ENCODE measurements at places on chromosomes 5 and 9. TPM values are rescaled to one million over a fixed set of nuclear protein-coding genes. Genes with fewer than 3 reads are reported as not detected.

Gene PCDHB9
- total RNA-seq: 19.8 TPM

DNA sequence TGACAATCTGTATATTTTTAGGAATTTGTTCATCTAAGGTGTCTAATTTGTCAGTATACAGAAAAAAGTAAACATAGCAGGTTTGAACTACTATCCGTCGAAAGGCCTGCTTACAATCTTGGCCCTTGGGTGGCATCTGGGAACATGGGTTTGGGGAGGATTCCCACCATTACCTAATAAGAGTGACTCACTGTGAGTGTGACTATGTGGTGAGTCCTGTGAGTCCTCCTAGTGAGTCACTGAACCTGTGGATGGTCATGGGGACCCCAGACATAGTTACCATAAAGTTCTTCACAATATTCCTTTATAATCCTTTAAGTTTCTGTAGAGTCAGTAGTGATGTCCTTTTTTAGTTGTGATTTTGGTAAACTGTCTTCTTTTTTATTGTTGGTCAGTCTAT, 37.0 kb downstream of the RNF130 start:
- H3K4me1 ChIP-seq: no peaks in the 10 kb centered on the region
- H3K36me3 ChIP-seq: peaks cover 4% of the 10 kb centered on the region
- H3K27ac ChIP-seq: no peak overlapping the region
- no peak overlapping the region for H3K4me3 ChIP-seq

- H3K4me1 ChIP-seq: no peaks in the 10 kb centered on the region
- no peak overlapping the region for H3K27ac ChIP-seq
- H3K27me3 ChIP-seq: no peaks in the 10 kb centered on the region
- no peak for DNase-seq
- no peaks in the 10 kb centered on the region for H3K36me3 ChIP-seq
Observed at GRCh38 chr9:111731928-111732327, 62.8 kb downstream of the SHOC1 start.

DNA sequence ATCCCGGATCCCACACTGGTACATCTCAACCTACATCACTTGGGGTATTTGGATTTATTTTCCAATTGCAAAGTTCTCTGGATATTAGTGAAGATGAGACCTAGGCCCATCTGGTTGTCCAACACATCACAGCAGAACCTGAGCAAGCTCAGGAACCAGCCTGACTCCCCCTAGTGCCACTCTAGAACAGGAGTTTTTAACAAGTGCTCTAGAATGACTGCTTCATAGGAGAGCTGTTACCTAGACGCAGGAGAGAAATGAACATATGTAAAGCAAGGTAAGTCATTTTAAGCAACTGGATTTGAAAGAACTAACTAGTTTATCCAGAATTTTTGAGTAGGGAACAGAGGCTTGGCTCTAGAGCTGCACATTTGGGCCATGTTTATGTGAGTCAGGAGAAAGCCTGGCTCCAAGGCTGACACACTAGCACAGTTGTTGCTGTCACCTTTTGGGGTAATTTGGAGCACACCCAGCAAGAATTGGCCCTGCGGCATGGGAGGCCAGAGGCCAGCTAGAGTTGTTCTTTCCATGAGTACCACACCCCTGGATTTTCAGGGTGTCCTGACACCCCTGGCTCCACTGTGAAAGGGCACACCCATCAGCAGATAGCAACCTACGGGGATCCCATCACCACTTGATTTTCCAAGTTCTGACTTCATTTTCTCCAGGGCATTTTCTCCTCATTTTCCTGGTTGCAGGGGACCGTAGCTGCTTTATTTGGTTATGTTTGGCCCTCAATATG, 110.9 kb upstream of the LPAR1 start:
- H3K27me3 ChIP-seq: no peaks in the 10 kb centered on the region
- no peaks in the 10 kb centered on the region for H3K36me3 ChIP-seq
- no peak for DNase-seq
- no peak overlapping the region for H3K4me3 ChIP-seq
- no peaks in the 10 kb centered on the region for H3K4me1 ChIP-seq

Gene F2RL2
- total RNA-seq: not detected

- no peaks in the 10 kb centered on the region for H3K36me3 ChIP-seq
- DNase-seq: no peak
- no peaks in the 10 kb centered on the region for H3K27me3 ChIP-seq
- H3K27ac ChIP-seq: no peak overlapping the region
- H3K4me1 ChIP-seq: no peaks in the 10 kb centered on the region
- no peak overlapping the region for H3K4me3 ChIP-seq
Observed at GRCh38 chr9:95788021-95788420, 87.5 kb upstream of the ERCC6L2 start.

- no peaks in the 10 kb centered on the region for H3K36me3 ChIP-seq
- no peaks in the 10 kb centered on the region for H3K27me3 ChIP-seq
- H3K27ac ChIP-seq: no peak overlapping the region
- no peak for DNase-seq
Observed at GRCh38 chr5:82351754-82352145, 73.6 kb upstream of the RPS23 start.
